Stimulated activated CD8-positive, alpha-beta memory T cell treated with anti-CD3 and anti-CD28 coated beads, Interleukin-15, amount 100 ng/mL, for 24 hours (primary cell): ENCODE measurements at places on chromosomes 7 and 10.

GRCh38 chr10:78595269-78595619, 473.5 kb upstream of the ZMIZ1 start:
- DNase-seq = no peak

DNA sequence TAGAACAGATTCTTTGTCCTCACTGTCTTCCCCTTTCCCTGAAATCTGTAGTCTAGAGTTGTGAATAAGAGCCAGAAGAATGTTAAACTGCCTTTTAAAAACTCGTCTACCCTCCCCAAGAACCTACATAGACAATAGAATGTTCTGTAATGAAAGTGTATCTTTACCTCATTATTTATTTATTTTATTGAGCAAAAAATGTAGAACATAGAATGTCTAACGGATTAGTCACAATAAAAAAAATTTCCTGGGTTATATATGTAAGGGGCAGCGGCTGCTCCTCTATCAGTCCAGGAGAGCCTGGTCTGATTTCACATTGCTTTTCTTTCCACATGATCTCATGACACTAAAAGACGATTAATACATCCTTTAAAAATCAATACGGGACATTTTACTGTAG, 135.7 kb downstream of the SDK1 start:
- no peak for DNase-seq

DNA sequence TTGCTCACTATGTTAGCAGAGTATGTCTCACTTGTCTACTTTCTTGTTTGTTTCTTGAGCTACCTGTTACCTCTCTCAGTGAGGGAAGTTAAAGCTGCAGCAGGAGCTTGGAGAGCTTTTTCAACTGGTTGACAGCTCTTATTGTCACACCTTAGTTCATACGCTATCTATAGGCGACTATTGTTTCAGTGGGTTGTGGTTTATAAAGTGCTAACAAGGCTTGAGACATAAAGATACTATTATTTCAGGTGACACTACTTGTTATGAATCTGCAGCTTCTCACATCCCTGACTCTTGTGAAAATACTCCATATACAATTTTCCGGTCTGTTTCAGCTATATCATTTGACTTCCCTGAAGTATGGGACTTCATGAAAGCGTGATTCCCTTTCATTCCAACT, 167.4 kb downstream of the CSTF2T start:
- no peak for DNase-seq

DNA sequence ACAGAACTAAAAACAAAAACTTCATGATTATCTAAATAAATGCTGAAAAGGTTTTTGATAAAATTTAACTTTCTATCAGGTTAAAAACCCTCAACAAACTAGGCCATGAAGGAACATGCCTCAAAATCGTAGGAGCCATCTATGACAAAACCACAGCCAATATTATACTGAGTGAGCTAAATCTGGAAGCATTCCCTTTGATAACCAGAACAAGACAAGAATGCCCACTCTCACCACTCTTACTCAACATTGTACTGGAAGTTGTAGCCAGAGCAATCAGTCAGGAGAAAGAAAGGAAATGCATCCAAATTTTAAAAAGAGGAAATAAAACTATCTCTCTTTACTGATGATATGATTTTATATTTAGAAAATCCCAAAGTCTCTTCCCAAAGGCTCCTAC, 228.7 kb downstream of the CHRM2 start:
- no peak for DNase-seq

GRCh38 chr10:33329178-33329577, 5.3 kb downstream of the NRP1 start:
- no peak for DNase-seq

DNA sequence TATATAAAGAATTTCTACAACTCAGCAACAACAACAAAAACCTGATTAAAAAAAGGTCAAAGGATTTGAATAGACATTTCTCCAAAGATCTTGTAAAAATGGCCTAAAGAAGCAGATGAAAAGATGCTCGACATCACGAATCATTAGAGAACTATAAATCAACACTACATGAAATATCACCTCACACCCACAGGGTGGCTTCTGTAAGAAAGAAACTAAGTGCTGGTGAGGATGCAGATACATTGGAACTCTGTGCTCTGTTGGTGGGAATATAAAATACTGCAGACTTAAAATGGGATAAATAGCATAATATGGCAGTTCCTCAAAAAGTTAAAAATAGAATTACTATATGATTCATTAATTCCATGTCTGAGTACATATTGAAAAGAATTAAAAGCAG, 38.3 kb upstream of the CDCA7L start:
- DNase-seq = no peak

- DNase-seq = no peak
Measured at GRCh38 chr7:21359163-21359562, 68.7 kb upstream of the SP4 start.

- DNase-seq = no peak
Measured at GRCh38 chr7:27885652-27886051, 145.7 kb downstream of the TAX1BP1 start.

GRCh38 chr7:45697576-45698136, 123.5 kb downstream of the ADCY1 start:
- no peak for DNase-seq

- DNase-seq = no peak
Measured at GRCh38 chr10:75592151-75592787, 160.8 kb downstream of the LRMDA start.

GRCh38 chr7:87413951-87414793, 61.3 kb downstream of the ABCB4 start:
- no peak for DNase-seq

GRCh38 chr10:21926358-21926925, 77.1 kb downstream of the DNAJC1 start:
- DNase-seq = no peak

DNA sequence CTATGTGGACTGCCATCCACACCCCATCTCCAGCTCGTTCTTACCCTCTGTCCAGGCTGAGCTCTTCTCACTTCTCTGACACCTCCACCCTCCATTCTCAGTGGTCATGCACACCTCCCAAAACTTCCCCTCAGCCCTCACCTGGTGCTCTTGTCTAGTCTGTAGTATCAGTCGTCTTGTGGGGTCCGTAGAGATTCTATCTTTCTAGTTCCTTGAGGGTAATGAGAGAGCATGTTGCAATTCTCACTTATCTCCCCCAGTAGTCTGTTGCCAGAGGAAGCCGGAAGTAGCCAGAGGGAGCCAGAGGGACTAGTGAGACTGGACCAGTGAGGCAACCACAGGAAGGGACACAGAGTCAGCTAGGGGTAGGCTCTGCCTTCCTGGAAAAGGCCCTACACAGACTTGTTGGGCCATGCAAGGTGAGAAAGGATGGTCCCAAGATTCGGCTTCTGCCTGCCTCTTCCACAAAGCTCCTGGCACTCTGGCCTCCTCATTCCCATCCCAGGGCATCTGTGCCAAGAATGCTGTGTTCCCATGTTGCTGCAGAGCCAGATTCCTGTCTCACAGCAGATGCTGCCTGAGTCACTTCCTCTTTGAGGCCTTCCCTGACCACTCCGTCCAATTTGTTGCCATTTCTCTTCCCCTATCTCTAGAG, 50.6 kb upstream of the DUSP5 start:
- no peak for DNase-seq

- no peak for DNase-seq
Measured at GRCh38 chr7:52163311-52163710, 846.7 kb upstream of the COBL start.

DNA sequence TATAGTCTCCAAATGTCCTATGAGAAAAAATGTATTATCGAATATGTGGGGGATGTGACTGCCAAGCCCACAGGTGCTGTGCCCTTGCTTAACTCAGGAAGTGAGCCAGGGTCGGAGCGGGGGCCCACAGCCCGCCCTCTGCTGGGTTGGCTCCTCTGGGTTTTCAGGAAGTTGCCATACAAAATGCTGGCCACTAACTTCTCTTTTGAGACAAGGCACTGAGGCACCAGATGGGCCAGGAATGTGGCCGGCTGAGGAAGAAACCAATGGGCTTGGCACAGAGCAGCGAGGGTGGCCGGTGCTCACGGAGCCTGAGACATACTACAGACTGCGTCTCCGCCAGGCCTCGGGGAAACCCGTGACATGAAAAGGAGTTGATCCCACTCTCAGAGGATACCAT, 58.9 kb downstream of the FAM53B start:
- no peak for DNase-seq

GRCh38 chr10:70575874-70576802, 26.4 kb downstream of the PRF1 start:
- DNase-seq = no peak

- DNase-seq = no peak
Measured at GRCh38 chr10:3169271-3169670, 3.3 kb downstream of the PITRM1 start.

DNA sequence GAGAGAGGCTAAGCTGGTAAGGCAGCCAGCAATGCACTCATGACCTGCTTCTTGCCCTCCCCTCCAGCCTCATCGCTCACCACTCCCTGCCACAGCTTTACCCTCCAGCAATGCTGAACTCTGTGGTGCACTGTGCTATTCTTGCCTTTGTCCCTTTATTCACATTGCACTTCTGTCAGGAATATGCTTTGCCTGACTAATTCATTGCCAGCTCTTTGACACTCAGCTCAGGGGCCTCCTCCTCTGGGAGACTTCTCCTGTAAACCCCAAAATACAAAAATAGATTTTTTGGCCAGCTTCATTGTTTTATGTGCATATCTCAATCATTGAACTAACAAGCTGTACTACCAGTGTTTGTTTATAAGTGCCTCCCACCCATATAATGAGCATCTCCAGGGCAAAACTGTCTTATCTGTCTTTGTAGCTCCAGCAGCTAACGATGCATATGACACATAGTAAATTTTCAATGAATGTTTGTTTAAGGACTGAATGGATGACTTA, 8.2 kb downstream of the CNNM1 start:
- DNase-seq = no peak

- no peak for DNase-seq
Measured at GRCh38 chr10:72550239-72550638, 75.6 kb downstream of the MICU1 start.

DNA sequence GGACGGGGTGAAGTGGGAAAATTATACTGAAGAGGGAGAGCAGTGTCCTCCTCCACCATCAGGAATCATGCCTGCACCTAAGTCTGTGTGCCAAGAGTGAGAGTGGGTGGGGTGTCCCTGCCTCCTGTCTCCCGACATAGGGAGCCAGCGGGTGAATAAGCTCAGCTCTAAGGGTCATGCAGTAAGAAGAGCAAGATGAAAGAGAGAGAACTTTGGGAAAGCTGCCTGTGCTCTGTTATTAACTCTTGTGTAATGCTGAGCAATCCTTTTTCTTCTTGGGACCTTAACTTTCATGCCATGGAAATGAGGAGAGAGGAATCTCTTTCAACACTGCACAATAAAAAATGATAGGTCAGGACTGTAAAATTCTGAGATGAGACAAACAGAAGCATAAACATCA, 7.9 kb upstream of the TCAF1 start:
- DNase-seq = no peak

GRCh38 chr10:90180886-90181691, 479.7 kb downstream of the KIF20B start:
- DNase-seq = no peak

DNA sequence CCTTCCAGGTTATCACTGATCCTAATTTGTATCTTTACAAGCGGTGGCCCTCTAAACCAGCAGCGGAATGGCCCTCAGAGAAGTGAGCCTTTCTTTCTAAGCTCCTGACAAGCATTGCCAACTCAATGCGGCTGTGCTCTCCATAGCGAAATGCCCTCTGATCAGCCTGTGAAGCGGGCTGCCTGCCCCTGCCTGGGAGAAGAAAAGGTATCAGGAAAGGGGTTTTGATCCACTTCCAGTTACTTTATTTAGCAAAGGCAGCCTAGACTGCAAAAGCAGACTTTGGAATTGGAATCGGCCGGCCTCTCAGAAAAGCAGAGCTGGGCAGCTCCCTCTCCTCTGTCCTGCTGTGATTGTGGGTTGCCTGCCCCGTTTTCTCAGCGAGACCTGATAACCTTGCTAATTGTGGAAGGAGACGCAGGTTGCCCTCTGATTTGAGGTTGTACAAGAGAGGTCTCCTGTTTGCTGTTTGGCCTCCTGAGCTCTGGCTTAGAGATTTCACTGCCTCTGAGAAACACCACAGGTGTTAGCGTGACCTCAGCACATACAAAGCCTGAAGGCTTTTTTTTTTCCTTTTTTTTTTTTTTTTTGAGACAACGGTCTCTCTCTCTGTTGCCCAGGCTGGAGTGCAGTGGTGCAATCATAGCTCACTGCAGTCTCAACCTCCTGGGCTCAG, 53.9 kb upstream of the SH2B2 start:
- no peak for DNase-seq

DNA sequence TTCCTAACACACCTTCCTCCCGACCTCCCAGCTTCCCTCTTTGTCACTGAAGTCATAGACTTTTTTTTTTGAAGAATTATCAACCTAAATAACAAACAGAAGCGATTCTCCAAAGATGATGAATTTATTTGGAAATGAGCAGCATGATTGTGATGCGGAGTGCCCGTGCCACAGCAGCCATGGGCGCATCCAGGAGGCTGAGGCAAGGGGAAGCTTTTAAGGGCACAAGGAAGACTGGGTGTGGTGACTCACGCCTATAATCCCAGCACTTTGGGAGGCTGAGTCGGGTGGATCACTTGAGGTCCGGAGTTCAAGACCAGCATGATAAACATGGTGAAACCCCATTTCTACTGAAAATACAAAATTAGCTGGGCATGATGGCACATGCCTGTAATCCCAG, 16.2 kb upstream of the GIMAP8 start:
- no peak for DNase-seq

DNA sequence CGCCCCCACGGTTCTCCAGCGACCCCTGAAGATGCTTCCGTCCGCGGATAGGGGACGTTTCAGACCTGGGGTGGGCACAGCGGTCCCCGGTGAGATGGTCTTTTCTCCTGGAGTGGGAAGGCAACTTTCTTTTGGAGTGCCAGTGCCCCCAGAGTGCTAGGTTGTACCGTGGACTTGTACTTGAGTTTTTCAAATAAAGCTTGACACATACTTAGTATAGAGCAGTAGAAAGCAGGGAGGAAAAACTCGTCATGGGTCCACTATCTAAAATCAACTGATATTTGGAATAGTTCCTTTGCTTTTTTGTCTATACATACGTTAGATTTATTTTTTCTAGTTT, 28.4 kb downstream of the RBM20 start:
- no peak for DNase-seq

DNA sequence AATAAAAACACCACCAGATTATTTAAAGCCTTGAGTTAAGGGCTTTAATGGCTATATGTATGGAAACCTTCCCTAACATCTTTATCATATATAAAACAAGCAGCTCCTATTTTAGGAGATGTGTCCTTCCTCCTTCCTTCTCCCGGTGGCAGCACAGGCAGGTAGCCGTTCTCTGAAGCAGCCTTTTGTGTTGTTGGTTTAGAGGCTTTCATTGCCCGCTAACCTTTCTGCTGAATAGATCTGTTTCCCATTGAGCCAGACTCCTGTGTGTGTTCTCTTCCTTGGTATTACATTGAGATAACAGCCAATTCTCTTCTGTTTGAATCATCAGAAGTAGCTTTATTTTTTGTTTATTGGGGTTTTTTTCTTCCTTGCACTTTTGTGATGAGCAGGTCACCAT, 131.3 kb downstream of the CACNB2 start:
- DNase-seq = no peak

DNA sequence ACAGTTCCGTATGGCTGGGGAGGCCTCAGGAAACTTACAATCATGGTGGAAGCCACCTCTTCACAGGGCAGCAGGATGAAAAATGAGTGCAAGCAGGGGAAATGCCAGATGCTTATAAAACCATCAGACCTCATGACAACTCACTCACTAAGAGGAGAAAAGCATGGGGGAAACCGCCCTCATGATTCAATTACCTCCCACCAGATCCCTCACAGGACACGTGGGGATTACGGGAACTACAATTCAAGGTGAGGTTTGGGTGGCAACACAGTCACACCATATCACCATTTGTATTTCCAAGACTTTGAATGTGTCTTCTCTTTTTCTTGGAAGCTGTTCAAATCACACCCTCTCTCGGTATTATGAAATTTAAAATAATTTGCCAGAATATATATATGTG, 80.1 kb downstream of the SEMA3D start:
- no peak for DNase-seq
